Epithelial cell of prostate (primary cell): ENCODE measurements at places on chromosomes 3 and 15.

GRCh38 chr15:38626443-38627050, 61.9 kb upstream of the RASGRP1 start:
- DNase-seq = no peak

DNA sequence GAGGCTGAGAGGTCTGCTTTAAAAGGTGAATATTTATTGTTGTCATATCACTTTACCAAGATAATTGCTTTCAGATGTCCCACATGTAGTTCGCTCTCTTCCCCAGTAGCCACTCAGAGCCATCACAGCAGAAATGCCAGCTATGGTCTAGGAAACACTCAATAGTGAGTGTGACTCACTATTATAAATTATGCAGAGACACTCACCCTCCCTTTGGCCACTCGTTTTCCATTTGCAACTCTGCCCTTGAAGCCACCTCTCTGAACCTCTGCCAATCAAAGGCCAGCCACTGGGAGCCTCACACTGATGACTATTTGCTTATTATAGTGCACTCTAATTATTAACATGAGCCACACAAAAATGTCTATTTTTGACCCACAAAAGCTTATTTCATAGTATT, 328.1 kb upstream of the ATP10A start:
- DNase-seq = no peak

- DNase-seq = no peak
Observed at GRCh38 chr3:138782755-138783154, 52.0 kb downstream of the PIK3CB start.

DNA sequence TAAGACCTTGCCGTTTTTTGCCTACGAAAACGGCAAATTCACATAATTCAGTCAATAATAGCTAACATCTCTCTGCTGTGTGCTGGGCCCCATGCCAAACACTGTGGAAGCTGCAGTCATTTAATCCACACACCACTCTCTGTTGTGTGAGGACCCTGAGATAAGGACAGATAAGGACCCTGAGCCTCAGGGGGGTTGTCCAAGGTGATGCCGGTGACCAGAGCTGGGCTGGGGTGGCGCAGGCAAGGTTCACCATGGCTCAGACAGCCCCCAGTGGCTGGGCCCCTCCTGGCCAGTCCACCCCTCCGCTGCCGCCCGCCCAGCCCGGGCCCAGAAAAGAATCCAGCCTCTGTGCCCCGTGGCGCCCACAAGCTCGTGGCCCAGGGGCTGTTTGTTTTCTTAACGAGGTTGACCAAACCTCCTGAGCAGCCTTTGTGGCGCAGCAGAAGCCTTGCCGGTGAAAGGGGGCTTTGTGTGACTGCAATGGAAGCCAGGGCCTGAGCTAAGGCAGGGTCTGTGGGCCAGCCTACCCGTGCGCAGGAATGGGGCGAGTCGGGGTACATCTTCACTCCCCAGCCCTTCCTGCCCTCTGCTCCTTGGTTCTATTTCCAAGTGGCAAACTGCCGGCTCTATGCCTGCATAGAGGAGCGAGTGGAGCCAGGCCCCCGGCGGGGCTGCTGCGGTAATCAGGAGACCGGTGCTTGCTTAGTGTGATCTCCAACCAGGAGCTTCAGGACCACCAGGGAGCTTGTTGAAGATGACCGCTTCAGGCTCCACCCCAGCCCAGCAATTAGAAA, 4.4 kb upstream of the SNX22 start:
- no peak for DNase-seq

DNA sequence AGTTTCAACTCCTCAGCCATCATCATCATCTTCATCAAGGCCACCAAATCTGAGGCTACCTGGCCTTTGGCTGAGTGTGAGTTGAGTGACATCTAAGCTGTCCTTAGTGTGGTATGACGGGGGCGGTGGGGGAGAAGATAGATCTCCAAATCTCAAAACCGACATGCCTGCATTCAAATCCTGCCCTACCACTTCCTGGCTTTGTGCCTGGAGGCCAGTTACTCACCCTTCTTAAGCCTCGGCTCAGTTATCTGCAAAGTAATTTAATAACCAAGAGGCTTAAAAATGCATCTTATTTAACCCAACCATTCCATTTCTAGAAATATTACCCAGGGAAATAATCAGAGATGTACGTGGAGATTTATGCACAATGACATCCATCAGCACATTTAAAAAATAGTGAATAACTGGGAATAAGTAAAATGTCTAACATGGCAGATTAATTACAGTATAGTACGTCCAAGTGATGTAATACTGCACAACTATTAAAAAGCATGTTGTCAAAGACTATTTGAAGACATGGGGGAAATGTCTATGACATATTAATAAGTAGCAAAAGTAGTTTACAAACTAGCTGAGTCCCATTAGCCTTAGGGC, 167.4 kb downstream of the NTRK3 start:
- DNase-seq = peak; percentile 6

GRCh38 chr3:194711286-194711685, 25.6 kb downstream of the FAM43A start:
- DNase-seq = no peak

DNA sequence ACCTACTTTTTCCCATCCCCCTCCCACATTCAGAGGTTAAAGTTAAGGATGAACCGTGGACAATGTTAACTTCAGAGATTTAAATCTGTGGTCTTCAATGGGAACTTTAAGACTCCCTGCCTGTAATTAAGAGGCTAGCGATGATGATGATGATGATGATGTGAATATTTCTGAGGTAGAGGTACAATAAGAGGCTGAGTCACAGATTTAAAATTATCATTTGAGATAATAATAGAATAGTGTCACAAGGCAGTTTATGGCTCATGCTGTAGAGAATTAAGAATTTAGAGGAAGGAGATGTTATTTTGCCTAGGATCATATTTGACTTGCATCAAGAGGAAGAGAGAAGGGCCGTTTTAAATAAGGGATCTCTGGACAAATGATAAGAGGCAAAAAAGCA, 146.2 kb downstream of the BBX start:
- DNase-seq = no peak
